Activated naive CD4-positive, alpha-beta T cell treated with anti-CD3 and anti-CD28 coated beads, Interleukin-2, amount 50 U/mL, for 72 hours (primary cell): ENCODE measurements at places on chromosomes 3 and 15.

GRCh38 chr3:45165497-45166283, 19.5 kb upstream of the CDCP1 start:
- DNase-seq: no peak

DNA sequence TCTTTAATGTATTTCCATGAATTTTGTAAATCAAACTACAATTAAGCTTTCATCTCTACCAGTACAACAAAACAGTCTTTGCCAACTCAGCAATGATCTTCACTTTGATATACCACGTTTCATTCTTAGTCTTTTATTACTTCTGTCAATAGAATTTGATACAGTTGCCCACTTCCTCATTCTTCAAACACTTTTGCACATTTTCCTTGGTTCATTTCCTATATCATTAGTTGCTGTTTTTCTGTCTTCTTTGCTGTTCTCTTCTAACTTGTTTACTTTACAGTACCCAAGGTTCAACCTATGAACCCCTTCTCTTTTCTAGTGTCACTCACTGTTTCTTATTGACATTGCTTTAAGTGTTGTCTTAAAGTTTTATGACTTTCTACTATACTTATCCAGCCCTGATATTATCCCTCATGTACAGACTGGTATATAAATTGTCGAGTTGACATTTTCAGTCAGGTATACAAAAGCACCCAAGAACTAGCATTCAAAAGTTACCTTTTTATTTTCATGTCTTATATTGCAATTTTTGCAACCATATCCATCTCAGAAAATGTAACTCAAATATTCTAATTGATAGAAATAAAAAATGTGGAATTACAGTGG, 903.1 kb downstream of the NSUN3 start:
- DNase-seq: no peak

DNA sequence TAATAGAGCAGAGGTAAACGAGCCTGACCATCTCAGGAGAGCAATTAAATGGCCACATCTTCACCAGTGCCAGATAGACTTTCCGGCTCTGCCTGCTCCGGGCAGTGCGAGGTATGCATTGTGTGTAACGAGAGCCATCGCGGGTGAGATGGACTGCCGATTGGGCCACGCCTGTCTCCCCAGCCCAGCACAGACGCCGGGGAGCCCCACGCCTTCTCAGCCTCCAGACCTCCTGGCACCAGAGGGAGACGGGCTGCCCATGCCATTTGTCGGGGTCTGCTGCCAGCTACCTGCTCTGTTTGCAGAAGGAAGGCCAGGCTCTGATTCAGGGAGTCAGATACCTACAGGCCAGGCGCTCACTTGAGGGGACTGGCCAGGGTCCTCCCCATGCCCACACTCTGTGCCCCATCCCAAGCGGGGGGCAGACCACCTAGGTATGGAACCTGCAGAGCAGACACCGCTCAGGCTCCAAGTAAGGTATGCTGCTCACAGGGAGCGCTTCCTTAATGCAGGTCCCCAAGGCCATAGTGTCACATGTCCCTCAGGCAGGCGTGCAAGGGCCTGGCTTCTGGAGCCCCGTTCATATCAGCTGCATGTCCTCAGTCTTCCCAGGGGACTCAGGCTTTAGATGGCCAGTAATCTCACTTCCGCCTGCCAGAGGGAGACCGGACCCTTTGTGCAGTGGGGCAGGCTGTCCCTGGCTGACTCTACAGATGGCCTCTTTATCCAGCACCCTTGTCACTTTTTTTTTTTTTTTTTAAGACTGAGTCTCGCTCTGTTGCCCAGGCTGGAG, 62.2 kb downstream of the DNAJB8 start:
- no peak for DNase-seq

DNA sequence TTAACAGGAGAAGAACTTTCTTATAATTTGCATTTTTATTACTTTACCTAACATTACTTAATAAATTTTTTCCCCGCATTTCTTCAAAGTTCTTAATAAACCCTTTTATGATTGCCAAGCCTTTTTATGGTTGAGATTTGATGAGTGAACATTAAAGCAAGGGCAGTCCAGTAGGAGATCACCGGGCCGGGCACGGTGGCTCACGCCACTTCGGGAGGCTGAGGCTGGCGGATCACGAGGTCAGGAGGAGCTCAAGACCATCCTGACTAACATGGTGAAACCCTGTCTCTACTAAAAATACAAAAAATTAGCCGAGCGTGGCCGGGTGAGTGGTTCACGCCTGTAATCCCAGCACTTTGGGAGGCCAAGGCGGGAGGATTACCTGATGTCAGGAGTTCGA, 61.4 kb upstream of the TRA2B start:
- DNase-seq: no peak

DNA sequence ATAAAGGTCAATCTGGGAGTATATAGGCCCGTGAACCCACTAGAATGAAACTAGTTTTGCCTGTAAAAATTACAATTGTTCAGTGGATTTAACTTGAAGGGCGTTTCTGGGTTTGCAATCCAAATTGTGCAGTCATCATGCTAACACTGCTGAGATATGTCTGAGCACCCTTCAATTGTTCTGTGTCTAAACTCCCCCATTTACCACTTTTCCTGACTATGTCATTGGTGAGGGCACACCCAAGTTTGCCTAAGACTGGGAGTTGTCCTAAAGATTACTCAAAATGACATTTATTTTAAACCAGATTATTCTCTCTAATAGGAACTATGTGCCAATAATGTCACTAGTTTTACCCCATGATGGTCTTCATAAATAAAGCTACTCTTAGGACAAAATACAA, 54.6 kb downstream of the EMC4 start:
- no peak for DNase-seq

- no peak for DNase-seq
These were observed 149.8 kb upstream of the GBE1 start for GRCh38 chr3:81911221-81911620.
